Bladder microvascular endothelial cell (primary cell): ENCODE measurements at places on chromosomes 4 and X. TPM values are rescaled to one million over a fixed set of nuclear protein-coding genes. Genes with fewer than 3 reads are reported as not detected.

Gene IQCM
- not detected in 2 replicates for total RNA-seq

Gene MAGEB17
- not detected in 2 replicates for total RNA-seq

Gene DRD5
- total RNA-seq = not detected in 2 replicates

Gene RNF212
- total RNA-seq = 0.32 and 0.44 TPM in 2 replicates

Gene WDFY3
- total RNA-seq = 55.0 and 147 TPM in 2 replicates

Gene NUP62CL
- 0.06 and 0.16 TPM in 2 replicates for total RNA-seq

Gene MAGEB2
- total RNA-seq = not detected in 2 replicates

Gene UGT2B7
- total RNA-seq = not detected in 2 replicates

Gene HSD17B13
- total RNA-seq = 0.13 and 0.16 TPM in 2 replicates

Gene PNMA5
- total RNA-seq = not detected in 2 replicates

Gene LONRF3
- 2.3 and 26.2 TPM in 2 replicates for total RNA-seq

Gene TXK
- 0.16 and 0.31 TPM in 2 replicates for total RNA-seq

Gene SATL1
- not detected in 2 replicates for total RNA-seq

Gene ITGB1BP2
- 1.1 and 5.2 TPM in 2 replicates for total RNA-seq

Gene NUDT10
- 0.13 and 0.16 TPM in 2 replicates for total RNA-seq

Gene SSX3
- total RNA-seq = not detected in 2 replicates

Gene SHROOM4
- 30.6 and 42.9 TPM in 2 replicates for total RNA-seq

Gene GNRHR
- not detected in 2 replicates for total RNA-seq

Gene MAGEA1
- total RNA-seq = not detected in 2 replicates

Gene SHROOM3
- 0.19 and 0.81 TPM in 2 replicates for total RNA-seq

Gene APELA
- not detected in 2 replicates for total RNA-seq

Gene ARHGEF38
- total RNA-seq = not detected in 2 replicates

Gene UGT8
- not detected in 2 replicates for total RNA-seq

Gene MTMR8
- 0.19 and 0.49 TPM in 2 replicates for total RNA-seq

Gene NDP
- not detected in 2 replicates for total RNA-seq

Gene DMRTC1
- total RNA-seq = not detected in 2 replicates

Gene OTUD6A
- not detected in 2 replicates for total RNA-seq

Gene TBC1D1
- 118 and 181 TPM in 2 replicates for total RNA-seq

Gene SMR3B
- total RNA-seq = not detected in 2 replicates

Gene POLN
- total RNA-seq = 2.3 and 4.3 TPM in 2 replicates

Gene PAGE4
- not detected in 2 replicates for total RNA-seq

Gene KLB
- 0.06 TPM in 1 of 2 replicates, not detected in the other for total RNA-seq
